Fibroblast of the aortic adventitia (primary cell): ENCODE measurements at places on chromosomes 4 and X. TPM values are rescaled to one million over a fixed set of nuclear protein-coding genes. Genes with fewer than 3 reads are reported as not detected.

Gene INTU
- total RNA-seq = 6.0 and 14.1 TPM in 2 replicates

- DNase-seq = peak; percentile 3
These were observed 124.4 kb downstream of the CHRDL1 start for GRCh38 chrX:110671068-110671803.

DNA sequence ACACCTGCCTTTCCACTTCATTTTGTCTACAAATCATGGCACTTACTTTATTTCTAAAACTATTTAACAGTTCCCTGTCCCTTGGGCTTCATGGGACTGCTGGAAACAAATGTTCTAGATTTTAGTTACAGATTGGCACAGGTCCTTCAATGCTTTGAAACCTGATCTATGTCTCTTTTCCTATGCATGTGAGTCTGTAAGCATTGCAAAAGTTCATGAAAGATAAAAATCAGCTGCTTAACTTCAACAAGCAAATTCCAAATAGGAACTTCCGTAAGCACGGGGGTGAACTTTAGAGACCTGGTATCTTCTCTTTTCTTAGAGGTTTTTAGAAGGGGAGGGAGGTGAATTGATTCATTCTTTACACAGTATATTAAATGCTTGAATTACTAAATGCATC is 9.5 kb downstream of the LGI2 start:
- DNase-seq = no peak

GRCh38 chrX:109720947-109721346 is 12.1 kb downstream of the ACSL4 start:
- no peak for DNase-seq

- no peak for DNase-seq
These were observed 200.6 kb upstream of the GATB start for GRCh38 chr4:151961456-151961855.
